Sigmoid colon (tissue), 7 donors: ENCODE measurements at places on chromosomes 2 and 18. TPM values are rescaled to one million over a fixed set of nuclear protein-coding genes. Genes with fewer than 3 reads are reported as not detected.
A peak's percentile ranks its signal among the peaks of the same experiment; 100 is the strongest.

CRYGD gene
- total RNA-seq, result not detected

- no peak for DNase-seq
Measured at GRCh38 chr2:232569541-232569940, 19.1 kb downstream of the EIF4E2 start.

- DNase-seq, result no peak
Measured at GRCh38 chr2:15766303-15766861, 174.0 kb upstream of the MYCN start.

DNA sequence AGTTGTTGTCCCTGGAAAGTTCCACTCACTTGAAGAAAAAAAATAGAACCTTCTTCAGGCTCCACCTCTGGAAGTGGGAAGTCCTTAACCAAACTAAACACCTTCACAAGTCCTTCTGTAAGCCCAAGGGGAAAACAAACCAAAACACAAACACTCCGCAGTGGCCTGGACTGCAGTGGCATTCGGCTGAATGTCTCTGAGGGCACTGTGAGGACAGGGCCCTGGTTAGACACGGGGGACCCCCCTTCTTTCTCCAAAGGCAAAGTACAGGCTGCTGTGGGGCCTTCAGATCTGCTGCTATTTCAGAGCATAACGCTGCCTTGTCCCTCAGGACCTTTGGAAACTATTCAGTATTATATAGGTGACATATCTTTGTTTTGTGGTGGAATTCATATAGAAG is 28.1 kb downstream of the FOSL2 start:
- DNase-seq, result peak; percentile 56

DNA sequence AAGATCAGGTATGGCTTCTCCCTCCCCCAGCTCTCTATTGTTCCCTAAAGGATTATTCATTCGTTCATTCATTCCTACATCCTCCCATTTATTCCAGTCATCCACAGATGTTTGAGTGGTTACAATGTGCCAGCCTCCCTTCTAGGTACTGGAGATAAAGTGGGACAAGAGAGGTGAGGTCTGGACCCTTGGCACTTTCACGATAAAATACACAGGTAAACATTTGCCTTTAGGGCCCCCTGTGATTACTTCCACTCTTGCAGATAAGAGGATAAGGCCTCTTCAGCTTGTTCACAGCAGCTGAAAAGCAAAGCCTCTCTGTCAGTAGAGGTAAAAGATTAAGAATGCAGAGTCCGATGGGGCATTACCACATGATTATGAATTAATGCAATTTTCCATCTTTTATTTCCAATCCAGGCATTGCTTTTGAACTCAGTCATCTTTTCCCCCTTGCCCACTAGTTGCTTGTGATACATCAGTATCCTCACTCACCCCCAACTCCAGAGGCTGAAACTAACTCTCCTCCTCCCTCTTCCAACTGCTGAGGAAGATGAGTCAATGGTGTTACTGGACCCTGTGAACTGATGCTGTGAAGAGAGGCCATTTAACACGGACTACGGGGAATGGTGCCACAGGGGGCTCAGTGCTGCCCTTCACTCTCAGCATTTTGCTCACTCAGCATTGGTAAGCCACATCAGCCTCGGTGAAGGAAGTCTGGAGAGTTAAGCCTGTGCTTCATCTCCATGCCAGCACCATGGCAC is 1.1 kb upstream of the DPP4 start:
- no peak for DNase-seq
